Stimulated activated CD8-positive, alpha-beta memory T cell treated with anti-CD3 and anti-CD28 coated beads, Interleukin-7, amount 100 ng/mL, for 4 hours (primary cell): ENCODE measurements at places on chromosomes 2 and 18.

GRCh38 chr2:190999949-191000665 is 13.9 kb downstream of the STAT1 start:
- no peak for DNase-seq

- DNase-seq = no peak
Observed at GRCh38 chr2:16315908-16316307, 349.7 kb downstream of the CYRIA start.

- DNase-seq = no peak
Observed at GRCh38 chr18:58996131-58996641, 131.5 kb downstream of the ZNF532 start.

DNA sequence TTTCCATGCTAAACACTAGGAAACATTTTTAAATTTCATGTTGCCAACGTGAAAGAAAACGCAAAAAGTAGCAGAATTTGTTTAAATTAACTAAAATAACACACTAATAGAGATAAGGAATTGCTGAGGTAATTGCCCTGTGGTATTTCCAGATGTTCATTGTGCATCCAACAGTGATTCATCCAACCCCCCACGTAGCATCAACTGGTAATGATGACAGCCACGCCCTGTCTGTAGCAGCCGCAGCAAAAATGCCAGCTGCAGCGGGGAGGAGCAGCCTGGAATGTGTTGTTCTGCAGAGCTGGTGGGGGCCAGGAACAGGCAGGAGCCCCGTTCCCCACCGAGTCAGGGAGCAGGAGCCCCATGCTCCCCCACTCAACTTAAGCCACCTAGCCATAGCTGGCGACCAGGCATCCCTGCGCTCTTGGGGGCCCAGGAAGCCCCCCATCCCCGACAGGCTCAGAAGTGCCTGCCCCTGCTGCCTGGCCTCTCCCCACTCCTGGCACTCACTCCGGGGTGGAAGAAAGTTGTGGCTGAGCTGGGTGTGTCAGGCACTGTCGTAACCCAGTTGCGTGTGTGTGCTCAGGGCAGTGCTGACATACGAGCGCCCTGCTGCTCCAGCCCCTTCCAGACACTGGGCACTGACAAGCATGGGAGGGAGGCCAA is 695.1 kb upstream of the ACVR2A start:
- no peak for DNase-seq

GRCh38 chr2:239466061-239466754 is 65.4 kb upstream of the HDAC4 start:
- no peak for DNase-seq

DNA sequence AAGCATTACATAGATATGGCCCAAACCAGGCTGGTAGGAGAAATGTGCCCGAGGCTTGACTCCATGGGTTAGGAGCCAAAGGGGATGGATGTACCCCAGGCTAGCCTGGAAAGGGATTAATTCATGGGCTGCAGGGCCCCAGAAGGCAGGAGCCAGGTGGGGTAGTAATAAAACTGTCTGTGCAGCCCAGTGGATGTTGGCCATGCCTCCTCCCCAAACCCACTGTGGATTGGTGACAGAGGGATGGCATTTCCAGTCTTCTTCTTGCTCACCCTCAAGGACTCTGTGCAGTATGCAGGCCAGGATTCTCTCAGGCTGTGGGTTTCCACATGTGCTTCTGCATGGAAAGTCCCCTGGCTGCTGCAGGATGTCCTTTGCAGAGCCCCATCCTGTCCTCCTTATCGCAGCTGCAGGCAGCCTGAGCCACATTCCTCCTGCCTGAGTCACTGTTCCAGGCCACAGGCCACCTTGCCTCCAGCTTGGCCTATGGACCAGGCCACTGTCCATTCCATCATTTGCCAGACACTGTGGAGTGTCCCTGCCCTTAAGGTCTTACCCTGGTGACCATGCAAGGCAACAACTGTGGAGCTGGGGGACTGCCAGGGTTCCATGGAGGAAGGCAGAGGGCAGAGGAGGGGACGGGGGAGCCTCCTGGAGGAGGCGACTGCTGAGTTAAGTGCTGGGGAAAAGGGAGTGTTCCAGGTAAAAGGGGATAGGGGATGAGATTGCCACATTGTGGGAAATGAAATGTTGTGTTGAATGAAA is 38.9 kb downstream of the INO80C start:
- no peak for DNase-seq

- DNase-seq = no peak
Observed at GRCh38 chr2:86202702-86203101, 3.4 kb downstream of the MRPL35 start.

DNA sequence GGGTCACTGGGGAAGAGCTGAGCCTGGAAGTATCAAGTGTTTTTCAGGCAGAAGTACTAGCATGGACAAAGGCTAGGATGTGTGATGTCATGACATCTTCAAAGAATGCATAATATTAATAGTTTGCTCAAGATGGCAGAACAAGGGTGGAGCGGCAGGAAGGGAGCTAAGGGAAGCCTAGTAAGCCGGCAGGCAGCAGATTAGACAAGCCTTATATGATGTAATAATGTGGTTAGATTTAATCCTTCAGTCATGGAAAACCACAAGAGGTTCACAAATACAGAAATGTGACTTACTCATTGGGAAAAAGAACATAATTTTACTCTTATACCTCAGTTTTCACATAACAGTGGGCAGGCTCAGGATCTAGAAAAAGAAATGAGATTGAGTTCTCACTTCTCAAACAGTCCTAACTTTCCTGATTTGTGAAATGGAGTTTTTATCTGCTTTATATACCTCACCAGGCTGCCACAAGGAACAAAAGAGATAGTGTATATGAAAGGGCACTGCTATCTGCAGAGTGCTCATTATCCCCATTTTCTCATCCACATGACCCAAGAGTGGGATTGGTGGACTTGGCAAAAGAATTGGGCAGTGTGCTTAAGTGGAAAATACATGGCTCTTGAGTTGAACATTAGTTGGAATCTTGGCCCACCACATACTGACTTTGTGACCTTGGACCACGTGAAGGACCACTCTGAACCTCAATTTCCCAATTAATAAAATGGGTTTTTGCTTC is 89.1 kb upstream of the LHCGR start:
- no peak for DNase-seq

DNA sequence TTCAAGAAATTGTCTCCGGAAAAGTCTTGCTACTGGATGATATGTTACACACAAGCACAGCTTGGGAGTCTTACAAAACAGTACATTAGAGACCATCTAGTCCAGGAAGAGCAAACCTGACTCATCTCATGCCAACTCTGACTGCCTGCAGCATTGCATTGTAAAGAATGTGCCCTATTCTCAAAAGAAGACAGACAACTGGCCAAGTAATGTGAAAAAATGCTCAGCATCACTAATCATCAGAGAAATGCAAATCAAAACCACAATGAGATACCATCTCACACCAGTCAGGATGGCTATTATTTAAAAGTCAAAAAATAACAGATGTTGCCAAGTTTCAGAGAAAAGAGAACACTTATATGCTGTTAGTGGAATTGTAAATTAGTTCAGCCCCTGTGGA is 42.7 kb upstream of the GORASP2 start:
- no peak for DNase-seq

DNA sequence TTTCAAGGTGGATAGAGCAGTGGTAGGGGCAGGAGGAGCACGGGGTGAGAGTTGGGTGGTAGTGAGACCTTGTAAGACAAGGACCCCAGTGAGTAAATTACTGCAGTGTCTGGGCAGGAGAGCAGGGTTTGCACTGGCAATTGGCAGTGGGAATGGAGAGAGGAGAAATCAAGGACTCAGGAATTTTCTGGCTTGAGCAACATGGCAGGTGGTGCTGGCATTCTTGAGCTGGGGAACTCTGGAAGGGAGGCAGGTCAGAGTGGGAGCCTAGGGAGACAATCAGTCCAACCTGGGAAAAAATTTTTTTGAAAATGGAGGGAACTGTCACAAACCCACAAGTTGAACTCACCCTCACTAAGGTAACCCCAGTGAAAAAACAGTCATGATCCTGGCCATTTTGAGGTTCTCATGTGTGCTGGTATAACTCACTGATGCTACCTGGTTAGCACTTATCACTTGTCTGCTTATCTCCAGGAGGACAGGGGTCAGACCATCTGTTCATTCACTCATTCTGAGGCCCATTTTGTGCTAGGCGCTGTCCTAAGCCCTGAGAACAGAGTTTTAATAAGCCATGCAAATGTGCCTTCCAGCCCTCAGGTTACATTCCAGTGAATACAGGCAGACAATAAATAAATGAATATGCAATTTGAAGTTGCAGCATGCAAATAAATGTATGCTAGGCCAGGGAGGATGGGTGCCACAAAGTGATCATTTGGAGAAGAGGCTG is 92.2 kb upstream of the SEC11C start:
- DNase-seq = no peak
